ENCODE measurements at places on chromosomes 16 and 17. TPM values are rescaled to one million over a fixed set of nuclear protein-coding genes. Genes with fewer than 3 reads are reported as not detected.

DNA sequence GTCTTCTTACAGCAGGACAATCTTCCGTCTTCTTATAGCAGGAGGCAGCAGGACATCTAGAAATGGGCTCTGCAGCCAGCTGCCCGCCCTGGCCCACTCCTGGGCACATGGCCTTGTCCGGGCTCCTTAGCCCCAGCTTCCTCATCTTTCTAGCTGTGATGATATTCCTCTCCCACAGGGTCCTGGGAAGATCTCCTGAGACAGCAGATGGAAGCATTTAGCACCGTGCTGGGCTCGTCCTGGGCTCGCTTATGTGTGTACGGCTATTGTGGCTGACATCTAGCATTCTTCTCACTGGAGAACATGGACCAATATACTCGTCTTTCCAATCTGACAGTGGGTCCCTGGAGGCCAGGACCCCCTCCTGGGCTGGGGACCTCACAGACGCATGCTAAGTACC lies 48.5 kb downstream of the TIMM22 start:
- no peak for DNase-seq
- no peak overlapping the region for H3K27ac ChIP-seq
- no peak overlapping the region for H3K4me3 ChIP-seq

DNA sequence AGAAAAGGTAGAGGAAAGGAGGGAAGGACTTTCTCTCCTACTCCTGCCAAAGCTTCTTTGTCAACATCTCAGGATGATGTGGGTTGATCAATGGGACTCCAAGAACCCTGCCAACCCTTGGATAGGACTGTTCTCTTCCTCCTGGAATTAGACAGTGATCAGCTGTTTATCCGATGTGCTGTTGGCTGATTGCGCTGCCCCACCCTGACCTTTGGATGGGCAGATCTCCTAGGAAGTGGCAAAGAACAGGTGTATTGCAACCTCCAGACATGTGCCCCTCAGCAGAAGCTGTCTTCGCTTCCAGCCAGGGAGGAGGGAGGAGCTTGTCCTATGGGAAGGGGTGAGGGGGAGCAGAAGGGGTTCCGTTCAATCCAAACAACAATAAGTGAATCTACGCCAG lies 30.5 kb downstream of the SLC5A11 start:
- no peaks in the 10 kb centered on the region for H3K27me3 ChIP-seq
- no peaks in the 10 kb centered on the region for H3K4me1 ChIP-seq
- no peak overlapping the region for H3K27ac ChIP-seq
- no peak for DNase-seq
- no peak overlapping the region for H3K4me3 ChIP-seq

DNA sequence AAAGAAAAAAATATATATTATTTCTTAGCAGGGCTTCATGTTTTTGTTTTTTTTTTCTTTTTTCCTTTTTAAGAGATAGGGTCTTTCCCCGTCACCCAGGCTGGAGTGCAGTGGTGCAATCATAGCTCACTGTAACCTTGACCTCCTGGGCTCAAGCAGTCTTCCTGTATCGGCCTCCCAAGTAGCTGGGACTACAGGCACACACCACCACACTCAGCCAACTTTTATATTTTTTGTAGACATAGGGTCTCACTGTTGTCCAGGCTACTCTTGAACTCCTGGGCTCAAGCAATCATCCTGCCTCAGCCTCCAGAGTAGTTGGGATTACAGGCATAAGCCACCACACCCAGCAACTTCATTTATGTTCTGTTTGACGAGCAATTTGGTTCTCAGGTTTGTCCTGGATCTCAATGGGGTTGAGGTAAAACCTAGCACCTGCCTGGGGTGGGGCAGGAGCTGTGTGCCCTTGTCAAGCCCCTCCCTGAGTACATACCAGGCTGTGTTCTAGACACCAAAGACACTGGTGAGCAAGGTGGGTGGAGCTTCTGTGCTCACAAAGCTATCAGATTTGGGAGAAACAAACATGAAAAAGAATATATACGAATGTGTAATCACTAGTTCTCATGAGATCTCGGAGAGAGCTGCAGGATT lies 19.2 kb downstream of the GPT2 start:
- H3K36me3 ChIP-seq: no peaks in the 10 kb centered on the region
- H3K4me1 ChIP-seq: peaks cover 9% of the 10 kb centered on the region
- H3K27me3 ChIP-seq: no peaks in the 10 kb centered on the region
- H3K4me3 ChIP-seq: no peak overlapping the region
- H3K27ac ChIP-seq: no peak overlapping the region

DNA sequence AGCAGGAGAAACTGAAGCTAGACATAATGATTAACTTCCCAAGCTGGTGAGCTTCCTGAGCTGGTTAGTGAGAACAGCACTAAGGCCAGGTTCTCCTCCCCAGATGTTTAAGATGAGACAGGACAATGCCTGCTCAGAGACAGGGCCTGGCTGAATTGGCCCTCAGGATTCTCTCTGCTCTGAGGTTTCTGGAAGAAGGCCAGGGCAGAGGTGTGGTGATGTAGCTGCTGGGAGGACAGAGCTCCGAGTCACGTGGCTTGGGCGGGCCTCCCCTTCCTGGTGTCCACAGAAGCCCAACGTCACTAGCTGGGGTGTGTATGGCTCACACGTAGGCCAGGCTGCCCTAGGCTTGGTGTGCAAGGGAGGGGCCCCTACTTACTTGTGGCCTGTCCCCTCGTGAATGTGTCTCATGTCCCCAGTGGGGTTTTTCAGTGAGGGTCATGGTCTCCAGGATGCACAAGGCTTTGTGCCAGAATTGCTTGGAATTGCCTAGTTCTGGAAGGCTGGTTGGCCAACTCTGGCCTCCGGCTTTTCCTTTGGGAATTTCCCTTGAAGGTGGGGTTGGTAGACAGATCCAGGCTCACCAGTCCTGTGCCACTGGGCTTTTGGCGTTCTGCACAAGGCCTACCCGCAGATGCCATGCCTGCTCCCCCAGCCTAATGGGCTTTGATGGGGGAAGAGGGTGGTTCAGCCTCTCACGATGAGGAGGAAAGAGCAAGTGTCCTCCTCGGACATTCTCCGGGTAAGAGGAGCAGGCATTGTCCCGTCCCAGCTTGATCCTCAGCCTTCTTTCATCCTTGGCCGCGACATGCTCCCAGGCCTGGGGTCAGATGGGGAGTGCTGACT lies 3.4 kb downstream of the NOD2 start:
- no peak overlapping the region for H3K4me3 ChIP-seq
- H3K36me3 ChIP-seq: no peaks in the 10 kb centered on the region
- peak overlapping the region; percentile 92 for H3K27ac ChIP-seq
- H3K4me1 ChIP-seq: peaks cover 11% of the 10 kb centered on the region

- DNase-seq: no peak
- no peaks in the 10 kb centered on the region for H3K36me3 ChIP-seq
- no peak overlapping the region for H3K4me3 ChIP-seq
- no peaks in the 10 kb centered on the region for H3K27me3 ChIP-seq
- no peaks in the 10 kb centered on the region for H3K4me1 ChIP-seq
- H3K27ac ChIP-seq: no peak overlapping the region
Measured at GRCh38 chr17:36978810-36979564, 30.2 kb downstream of the AATF start.

DNA sequence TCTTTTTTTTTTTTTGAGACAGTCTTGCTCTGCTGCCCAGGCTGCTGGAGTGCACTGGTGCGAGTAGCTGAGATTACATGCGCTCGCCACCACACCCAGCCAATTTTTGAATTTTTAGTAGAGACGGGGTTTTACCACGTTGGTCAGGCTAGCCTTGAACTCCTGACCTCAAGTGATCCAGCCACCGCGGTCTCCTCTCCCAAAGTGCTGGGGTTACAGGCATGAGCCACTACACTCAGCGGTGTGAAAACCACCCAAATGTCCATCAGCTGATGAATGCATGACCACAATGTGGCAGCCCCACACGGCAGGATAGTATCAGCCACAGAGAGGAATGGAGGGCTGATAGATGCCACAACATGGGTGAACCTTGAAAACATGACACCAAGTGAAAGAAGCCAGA lies 2.1 kb downstream of the P2RX5 start:
- DNase-seq: no peak
- no peak overlapping the region for H3K4me3 ChIP-seq
- no peaks in the 10 kb centered on the region for H3K36me3 ChIP-seq
- peaks cover 8% of the 10 kb centered on the region for H3K27me3 ChIP-seq

DNA sequence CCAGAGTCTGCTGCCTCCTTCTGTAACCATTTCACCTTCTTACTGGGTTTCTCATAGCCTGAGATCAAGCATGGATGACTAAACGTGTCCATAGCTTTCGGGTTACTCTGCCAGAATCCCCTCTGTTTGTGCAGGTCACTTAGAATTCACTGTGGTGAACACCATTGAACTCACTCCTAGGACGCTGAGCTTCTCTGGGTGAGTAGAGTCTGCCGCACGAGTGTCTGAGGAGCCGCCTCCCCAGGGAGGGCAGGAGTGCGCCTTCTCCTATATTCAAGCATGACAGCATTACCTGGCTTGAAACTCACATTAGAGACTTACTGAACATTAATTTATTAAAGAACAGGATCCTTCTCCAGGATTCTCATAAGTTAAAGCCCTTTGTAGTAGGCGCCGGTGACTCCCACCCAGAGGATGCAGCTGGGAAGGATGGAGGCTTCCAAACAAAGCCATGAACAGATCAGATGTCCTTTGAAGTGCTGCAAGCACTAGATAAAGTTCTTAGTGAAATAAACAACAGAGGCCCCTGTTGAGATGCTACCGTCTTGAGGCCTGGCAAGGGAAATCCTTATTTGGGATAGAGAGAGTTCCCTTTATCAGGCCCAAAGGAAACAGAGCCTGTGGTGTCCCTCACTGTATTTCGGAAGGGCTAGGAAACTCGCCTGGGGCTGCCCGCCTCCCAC lies 144.6 kb upstream of the PLCG2 start:
- H3K27me3 ChIP-seq: no peaks in the 10 kb centered on the region
- H3K27ac ChIP-seq: peak overlapping the region; percentile 76
- no peak overlapping the region for H3K4me3 ChIP-seq

The GPR179 gene
- total RNA-seq: under 0.01 TPM

The FOXL1 gene
- total RNA-seq: 0.98 TPM

The TADA2A gene
- 26.3 TPM for total RNA-seq

The FAM234A gene
- total RNA-seq: 44.1 TPM

The LRRC46 gene
- 0.59 TPM for total RNA-seq
